AG08396 (cell line): ENCODE measurements at places on chromosomes 11 and 22.

GRCh38 chr11:61883327-61883726, 8.0 kb downstream of the FADS3 start:
- DNase-seq, result no peak

- peak; percentile 81 for DNase-seq
Observed at GRCh38 chr11:78039919-78040671, 17.0 kb upstream of the KCTD14 start.

- peak; percentile 48 for DNase-seq
Observed at GRCh38 chr11:34263441-34264091, 94.2 kb downstream of the ABTB2 start.

DNA sequence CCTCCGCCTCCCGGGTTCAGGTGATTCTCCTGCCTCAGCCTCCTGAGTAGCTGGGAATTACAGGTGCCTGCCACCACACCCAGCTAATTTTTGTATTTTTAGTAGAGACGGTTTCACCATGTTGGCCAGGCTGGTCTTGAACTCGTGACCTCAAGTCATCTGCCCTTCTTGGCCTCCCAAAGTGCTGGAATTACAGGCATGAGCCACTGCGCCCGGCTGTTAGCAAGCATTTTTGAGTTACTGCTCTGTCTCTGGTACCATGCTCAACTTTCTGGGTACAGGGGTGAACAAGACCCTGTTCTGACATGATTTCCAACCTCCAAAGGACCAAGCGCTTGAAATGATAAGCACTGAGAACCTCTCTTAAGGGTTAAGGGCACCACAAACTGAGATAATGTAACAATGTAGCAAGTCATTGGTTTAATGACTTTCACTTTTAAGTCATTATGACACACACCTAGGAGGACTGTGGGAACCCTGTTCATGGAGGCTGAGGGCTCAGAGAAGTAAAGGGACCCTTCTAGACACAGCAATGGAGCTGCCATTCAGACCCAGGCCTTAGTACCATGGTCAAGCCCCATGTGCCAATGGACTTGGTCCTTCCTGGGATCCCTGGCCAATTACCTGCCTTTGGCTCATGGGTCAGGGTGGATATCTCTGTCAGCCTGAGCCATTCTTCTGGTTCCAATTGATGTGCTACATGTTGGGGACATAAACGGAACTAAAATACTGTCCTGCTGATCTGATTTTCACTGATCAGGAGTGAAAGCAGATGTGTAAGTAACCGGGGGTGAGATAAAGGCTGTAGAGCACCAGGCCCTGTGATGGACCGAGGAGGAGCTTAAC, 11.6 kb downstream of the SLC3A2 start:
- no peak for DNase-seq

DNA sequence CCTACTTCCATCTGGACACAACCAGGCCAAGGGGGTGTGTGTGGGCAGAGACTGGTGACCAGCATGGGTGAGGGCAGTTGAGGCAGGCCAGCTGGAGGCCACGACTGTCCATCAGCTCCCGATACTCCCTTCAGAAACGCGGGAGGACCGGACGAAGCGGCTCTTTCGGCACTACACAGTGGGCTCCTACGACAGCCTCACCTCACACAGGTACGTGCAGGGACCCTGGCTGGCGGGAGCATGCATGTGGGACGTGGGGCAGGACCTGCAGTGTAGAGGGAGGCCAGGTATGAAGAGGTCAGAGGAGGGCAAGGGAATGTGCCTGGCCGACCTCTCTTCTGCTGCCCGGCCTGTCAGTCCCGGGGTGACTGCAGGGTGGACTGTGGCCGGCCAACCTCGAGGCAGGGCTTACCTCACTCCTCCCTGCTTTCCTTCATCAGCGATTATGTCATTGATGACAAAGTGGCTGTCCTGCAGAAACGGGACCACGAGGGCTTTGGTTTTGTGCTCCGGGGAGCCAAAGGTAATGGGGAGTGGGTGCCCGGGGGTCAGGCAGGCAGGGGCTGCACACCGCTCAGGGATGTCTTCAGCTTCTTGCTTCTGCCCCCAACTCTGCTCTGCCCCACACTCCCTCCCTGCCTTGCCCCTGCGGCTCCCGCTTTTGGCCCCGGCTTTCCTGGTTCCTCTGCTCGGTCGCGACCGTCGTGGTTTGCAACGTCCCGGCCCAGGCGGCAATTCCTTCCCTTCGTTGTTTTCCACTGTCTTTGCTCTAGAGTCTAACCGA, 31.3 kb downstream of the SHANK3 start:
- DNase-seq, result no peak

DNA sequence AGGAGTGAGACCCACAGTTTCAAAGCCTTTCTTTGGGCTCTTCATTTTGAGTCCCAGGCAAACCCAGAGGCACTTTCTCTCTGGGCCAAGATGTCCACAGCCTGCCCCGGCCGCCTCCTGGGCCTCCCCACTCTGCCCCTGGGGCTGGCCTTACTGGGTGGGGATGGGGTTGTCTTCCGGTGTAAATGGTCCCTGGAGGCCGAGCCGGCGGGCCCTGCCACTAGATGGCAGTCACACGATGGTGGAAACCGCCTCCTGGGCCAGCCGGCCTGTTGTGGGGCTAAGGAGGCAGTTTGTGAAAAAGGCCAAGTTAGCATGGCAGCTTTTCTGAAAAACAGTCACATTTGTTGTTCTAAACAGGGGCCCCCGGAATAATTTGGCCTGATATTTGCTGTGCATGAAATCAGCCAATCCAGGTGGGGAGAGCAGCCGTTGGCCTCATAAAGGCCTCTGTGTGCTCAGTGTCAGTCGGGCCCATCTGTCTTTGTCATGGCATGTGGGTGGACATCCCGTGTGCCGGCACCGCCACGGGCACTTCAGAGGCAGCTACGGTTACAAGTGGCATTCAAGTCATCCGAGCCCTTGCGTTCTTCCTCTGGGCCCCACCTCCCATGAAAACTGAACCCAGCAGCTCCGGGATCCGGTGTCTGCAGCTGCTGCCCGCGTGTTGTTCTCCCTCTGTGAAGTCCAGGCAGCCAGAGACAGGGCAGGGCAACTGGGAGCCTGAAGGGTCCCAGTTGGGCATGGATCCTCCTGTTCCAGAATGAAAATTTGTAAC, 6.5 kb downstream of the MRPL23 start:
- no peak for DNase-seq

GRCh38 chr11:122853971-122854446, 15.7 kb downstream of the CRTAM start:
- peak; percentile 63 for DNase-seq

GRCh38 chr11:82831364-82831763, 68.9 kb downstream of the PRCP start:
- DNase-seq, result no peak

- no peak for DNase-seq
Observed at GRCh38 chr11:80899381-80899780, 1458.6 kb upstream of the TENM4 start.

DNA sequence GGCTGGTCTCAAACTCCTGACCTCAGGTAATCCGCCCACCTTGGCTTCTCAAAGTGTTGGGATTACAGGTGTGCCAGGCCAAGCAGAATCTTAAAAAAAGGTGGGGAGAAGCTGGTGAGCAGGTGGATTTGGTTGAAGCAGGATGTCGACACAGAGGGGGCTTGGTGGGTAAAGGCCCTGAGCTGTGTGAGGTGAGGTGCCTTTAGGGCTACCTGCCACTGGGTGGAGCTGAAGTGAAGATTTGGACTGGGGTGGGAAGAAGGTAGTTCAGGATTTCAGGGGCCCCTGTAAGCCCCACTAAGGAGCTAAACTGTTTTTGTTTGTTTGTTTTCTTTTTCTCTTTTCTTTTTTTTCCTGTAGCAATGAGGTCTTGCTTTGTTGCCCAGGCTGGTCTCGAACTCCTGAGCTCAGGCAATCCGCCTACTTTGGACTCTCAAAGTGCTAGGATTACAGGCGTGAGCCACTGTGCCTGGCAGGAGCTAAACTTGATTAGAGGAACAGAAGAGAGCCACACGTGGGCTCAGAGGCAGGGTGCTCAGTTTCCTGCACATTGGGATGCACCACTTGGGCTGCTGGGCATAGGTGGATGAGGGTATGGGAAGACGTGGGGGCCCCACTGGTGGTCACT, 6.0 kb downstream of the P2RX6 start:
- no peak for DNase-seq

DNA sequence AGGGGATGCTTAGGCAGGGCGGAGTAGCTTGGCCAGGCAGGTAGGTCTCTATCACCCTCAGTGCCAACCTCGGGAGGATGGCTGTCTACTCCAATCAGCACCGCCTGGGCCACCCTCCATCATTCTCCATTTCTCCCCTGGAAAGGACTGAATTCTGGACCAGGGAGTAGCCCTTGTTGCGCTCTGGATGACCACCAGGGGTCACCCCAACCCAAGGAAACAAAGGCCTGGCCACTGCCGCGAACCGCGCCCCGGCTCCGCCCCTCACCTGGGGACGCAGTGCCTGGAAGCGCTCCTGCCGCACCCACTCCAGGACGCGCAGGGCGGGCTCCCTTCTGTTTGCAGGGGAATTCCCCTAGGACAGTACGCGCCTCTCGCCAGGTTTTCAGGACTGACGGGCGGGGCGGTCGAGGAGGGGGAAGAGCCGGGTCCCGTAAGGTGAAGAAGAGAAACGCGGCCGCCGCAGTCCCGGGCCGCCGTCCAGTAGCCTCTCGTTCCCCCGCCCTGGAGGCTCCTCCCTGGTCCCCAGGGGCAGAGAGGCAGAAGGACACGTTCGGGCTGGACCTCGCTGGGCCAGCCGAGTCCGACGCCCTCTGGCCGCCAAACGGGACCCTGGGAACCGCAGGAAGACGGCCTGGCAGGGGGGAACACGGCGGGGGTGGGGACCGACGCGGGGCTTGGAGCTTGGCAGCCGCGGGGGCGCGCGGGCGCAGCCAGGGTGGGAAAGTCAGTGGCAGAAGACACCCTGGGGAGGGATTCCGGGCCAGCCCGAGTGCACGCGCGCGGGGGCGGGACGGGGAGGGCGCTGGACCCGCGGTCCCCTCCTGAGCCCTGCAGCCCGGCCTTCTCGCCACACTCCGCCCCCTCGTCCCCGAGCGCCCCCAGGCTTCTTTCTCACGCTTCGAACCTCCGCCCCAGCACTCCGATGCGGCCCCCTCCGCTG, 7.1 kb downstream of the SCN4B start:
- DNase-seq, result peak; percentile 95

DNA sequence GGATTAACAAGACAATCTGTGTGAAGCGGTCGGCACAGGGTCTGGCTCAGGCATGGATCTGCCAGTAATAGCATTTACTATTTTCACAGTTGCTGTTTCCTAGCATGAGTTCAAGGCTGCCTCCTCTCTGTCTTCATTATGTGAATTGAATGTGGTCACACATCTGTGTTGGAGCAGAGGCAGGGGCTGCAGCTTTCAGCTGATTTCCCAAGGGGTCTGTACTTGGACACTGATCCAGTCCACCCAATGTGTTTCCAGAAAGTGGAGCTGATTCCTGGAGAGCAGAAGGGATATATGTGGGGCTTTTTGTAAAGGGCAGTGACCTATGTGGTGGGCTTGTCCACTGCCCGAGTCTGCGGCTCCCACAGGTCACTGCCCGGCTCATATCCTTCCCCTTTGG, 3.5 kb upstream of the CELSR1 start:
- no peak for DNase-seq

DNA sequence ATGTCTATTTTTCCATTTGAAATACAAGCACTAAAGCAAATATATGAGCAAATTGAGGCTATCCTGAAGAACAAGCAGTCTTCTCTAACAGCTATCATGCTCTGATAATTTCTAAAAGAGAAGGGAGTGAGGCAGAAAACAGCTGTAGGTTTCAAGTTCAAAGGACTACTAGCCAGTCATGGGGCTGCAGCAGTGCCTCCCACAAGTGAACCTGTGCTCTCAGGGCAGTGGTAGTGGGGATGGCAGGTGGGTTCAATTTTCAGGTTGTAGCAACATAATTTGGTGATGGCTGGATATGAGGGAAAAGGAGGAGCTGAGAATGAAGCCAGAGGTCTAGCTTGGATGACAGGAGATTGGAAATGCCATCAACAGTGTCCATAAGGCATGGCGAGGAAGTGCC, 93.5 kb upstream of the ARHGAP20 start:
- DNase-seq, result no peak

DNA sequence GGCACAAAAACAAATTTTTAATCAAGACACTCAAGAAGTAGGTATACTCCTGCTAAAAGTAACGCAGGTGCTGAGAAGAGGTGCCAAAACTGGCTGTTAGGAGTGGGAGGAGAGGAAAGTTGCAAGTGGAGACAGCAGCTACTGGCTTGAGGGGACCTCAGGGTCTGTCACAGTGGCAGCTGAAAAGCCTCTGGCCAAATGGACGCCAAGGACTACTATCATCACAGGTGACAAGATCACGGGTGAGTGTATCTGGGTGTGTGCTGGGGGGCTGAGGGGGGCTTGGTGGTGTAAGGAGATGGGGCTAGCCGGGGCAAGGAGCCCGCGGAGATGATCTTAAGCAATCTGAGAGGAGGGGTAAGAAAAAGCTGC, 687 bp downstream of the ZNF202 start:
- peak; percentile 12 for DNase-seq

GRCh38 chr11:105910095-105910715, 111.8 kb downstream of the MSANTD4 start:
- no peak for DNase-seq

- DNase-seq, result no peak
Observed at GRCh38 chr22:42357221-42357620, 75.0 kb downstream of the NFAM1 start.

- DNase-seq, result no peak
Observed at GRCh38 chr11:129584316-129584715, 208.7 kb downstream of the BARX2 start.

- DNase-seq, result no peak
Observed at GRCh38 chr22:46769706-46770105, 7.3 kb downstream of the TBC1D22A start.

DNA sequence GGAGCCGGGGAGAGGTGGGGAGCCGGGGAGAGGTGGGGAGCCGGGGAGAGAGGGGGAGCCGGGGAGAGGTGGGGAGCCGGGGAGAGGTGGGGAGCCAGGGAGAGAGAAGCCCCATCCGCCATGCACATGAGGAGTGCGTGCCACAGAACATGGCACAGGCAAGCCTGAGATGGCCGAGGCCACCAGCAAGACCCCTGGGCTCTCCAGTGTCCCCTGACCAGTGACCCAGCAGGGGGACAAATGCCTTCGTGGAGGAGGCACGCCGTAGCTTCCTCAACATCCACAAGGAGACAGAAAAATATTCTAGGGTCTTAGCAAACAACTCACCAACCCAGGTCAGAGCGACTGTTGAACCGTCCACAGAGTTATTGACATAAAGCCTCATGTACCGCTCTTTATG, 618.8 kb downstream of the TBC1D22A start:
- DNase-seq, result no peak

- DNase-seq, result no peak
Observed at GRCh38 chr11:35583843-35584242, 34.4 kb upstream of the FJX1 start.

DNA sequence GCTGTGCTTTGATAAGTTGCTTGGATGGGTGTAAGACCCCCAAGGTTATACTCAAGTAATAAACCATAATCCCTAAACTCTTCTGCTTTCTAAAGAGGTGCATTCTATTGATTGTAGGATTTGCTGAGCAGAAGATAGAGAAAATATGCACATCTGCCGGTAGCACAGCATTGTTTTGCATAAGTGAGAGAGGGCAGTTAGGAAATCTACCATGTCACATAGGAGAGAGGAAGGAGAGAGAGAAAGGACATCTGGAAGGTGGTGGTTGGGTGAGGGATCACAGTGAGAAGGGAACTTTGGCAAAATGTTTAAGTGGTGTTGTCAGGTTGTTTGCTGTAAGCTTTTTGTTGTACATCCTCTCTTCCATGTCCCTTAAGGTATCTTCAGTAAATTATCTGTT, 73.6 kb upstream of the BDNF start:
- DNase-seq, result no peak
